ENCODE measurements at places on chromosomes 7 and 10. TPM values are rescaled to one million over a fixed set of nuclear protein-coding genes. Genes with fewer than 3 reads are reported as not detected.
A peak's percentile ranks its signal among the peaks of the same experiment; 100 is the strongest.

The TWIST1 gene
- total RNA-seq: 33.2 TPM

GRCh38 chr10:50988792-50989191 lies 85.5 kb upstream of the PRKG1 start:
- DNase-seq: peak; percentile 80

- no peak for DNase-seq
Measured at GRCh38 chr7:150363370-150363769, 5.3 kb upstream of the REPIN1 start.

- no peak for DNase-seq
Measured at GRCh38 chr7:158239290-158239981, 348.2 kb downstream of the PTPRN2 start.

The PLPP4 gene
- total RNA-seq: not detected

The GIMAP4 gene
- total RNA-seq: 1.3 TPM

The TEX36 gene
- 2.1 TPM for total RNA-seq

DNA sequence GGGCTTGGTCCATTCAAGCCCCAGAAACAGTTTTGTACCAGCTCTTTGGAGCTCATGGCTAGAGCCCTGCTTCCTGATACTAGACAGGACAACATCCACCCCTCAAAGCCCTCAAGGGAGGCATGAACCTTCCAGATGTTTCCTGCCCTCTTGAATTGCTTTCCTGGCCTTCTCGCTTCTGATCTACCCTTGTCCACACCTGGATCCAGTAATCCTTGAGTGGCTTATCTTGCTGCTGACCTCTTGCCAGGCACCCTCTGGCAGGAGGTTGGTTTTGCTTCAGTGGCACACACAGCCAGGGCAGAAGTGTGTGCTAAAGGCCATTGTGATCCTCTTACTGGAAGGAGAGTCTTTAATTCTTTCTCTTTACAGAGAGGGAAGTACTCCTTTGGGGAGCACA lies 495.8 kb downstream of the PLXNA4 start:
- DNase-seq: no peak

The PAX4 gene
- not detected for total RNA-seq

The SPDYE1 gene
- not detected for total RNA-seq

- DNase-seq: no peak
Measured at GRCh38 chr10:3606309-3606708, 178.7 kb downstream of the KLF6 start.

DNA sequence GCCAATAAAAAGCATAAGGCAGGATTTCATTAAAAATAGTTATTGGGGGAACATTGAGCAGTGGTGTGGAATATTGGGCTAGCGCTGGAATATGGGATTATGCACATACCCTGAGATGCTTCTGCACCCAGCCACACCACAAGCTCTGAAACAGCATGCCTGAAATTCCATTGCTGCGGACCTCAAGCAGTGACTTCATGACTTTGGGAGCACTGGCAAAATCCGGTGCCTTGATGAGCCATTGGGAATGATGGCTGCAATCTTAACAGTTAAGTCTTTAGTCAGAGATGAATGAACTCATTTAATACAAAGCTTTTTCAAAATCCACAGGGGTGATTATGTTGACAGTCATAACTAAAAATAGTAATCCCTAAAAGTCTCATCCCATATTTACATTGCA lies 274.7 kb upstream of the MTPN start:
- no peak for DNase-seq

GRCh38 chr10:114026189-114027040 lies 17.3 kb upstream of the ADRB1 start:
- peak; percentile 47 for DNase-seq

GRCh38 chr7:81073931-81074251 lies 155.0 kb upstream of the SEMA3C start:
- no peak for DNase-seq

The SFTPA1 gene
- not detected for total RNA-seq

The SLC13A1 gene
- not detected for total RNA-seq

The ODAD2 gene
- 0.18 TPM for total RNA-seq

The FEZF1 gene
- total RNA-seq: not detected

The FOXI2 gene
- not detected for total RNA-seq

GRCh38 chr10:73232887-73233286 lies 14.2 kb downstream of the DNAJC9 start:
- DNase-seq: no peak

GRCh38 chr10:4006051-4006450 lies 221.0 kb upstream of the KLF6 start:
- DNase-seq: no peak

GRCh38 chr7:77802557-77803405 lies 4.2 kb downstream of the PHTF2 start:
- DNase-seq: no peak

GRCh38 chr7:47221826-47222225 lies 360.1 kb downstream of the TNS3 start:
- DNase-seq: peak; percentile 15

The PTPN20 gene
- 0.27 TPM for total RNA-seq

The UPK3BL2 gene
- total RNA-seq: not detected

DNA sequence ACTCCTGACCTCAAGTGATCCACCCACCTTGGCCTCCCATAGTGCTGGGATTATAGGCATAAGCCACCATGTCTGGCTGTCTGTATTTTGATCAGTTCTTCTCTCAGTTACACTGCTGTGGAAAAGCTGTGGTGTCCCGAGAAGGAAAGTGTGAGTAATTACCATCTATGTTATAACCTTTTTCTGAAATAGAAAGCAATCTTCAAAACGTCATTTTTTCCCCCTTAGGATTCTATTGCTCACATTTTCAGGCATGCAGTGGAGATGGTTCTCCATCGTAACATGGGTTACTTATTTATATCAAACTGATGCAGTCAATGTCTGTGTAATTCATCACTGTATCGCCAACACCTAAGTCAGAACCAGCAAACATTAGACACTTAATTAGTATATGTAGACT lies 103.5 kb upstream of the FAM3C start:
- DNase-seq: no peak

DNA sequence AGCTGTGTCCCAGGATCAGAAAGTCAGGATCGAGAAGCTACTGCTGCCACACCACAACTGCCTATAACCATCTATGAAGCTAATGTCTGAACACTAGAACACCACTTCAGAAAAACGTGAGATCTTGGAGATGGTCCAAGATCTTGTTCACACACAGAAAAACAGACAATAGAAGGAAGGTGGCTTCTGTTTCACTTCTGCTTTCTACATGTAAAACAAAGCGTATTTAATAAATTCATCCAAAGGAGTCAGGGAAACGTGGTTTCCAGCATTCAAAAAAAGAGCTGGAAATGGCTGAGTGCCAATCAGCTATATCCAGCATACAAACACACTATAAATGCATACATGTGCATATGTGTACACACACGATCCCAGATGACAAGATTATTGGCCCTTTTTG lies 70.2 kb upstream of the CCDC71L start:
- no peak for DNase-seq

GRCh38 chr7:28200598-28200997 lies 20.0 kb upstream of the JAZF1 start:
- DNase-seq: no peak

- DNase-seq: no peak
Measured at GRCh38 chr7:99116144-99116543, 27.8 kb downstream of the SMURF1 start.

The NUTM2B gene
- 0.09 TPM for total RNA-seq

- peak; percentile 95 for DNase-seq
Measured at GRCh38 chr7:138460176-138460648, at the start of gene TRIM24. Gene TRIM24 (plus strand): TSS chr7:138460259. CDS start chr7:138460549, 290 bp downstream.

The MYH16 gene
- not detected for total RNA-seq

DNA sequence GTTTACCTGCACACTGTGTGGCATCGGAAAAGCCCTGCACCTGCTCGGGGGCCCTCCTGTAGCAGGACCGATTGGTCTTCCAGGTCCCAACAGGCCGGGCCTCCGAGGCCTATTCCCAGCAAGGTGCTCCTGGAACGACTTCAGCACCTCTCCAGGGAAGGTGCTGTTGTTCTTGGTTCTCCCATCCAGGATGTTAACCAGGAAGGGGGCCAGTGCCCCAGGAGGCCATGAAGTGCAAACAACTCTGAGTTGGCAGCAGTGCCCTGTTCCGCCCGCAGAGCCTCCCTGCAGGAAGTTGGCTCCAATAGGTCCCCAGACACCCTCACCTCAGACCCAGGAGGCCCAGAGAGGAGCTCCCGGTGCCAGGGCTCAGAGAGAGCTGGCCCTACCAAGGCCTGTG lies 64.0 kb upstream of the DUSP5 start:
- DNase-seq: no peak

The HHEX gene
- total RNA-seq: 0.49 TPM

The PTPRZ1 gene
- 0.72 TPM for total RNA-seq

DNA sequence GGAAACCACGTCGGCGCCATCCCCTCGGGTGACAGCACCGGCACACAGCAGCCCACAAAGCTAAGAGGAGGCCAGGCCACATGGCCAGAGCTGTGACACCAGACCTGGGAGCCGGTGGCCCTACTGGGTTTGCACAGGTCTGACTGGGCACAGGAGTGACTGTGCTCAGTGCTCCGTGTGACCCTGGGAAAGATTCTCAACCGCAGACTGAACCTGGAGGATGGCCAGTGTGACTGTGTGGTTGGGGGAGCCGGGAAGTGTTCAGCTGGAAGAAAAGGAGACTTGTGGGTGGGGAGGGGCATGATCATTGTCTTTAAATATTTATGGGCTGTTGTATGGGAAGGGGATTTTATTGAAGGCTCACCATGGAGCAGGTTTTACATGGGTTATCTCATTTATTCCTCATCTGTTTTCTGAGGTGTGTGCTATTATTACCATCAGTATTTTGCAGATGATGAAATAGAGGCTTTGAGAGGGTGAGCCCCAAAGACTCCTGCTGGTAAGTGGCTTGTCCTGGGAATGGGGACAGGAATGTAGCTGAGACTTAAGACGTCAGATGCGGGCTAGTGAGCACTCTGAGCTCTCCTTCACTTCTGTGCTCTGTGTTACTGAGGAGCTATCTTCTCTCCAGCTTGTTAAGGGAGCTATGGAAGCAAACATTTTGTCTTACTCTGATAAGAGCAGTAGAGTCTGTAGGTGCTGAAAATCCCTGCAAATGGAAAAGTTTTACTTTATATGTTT lies 127.5 kb downstream of the TMEM178B start:
- no peak for DNase-seq

DNA sequence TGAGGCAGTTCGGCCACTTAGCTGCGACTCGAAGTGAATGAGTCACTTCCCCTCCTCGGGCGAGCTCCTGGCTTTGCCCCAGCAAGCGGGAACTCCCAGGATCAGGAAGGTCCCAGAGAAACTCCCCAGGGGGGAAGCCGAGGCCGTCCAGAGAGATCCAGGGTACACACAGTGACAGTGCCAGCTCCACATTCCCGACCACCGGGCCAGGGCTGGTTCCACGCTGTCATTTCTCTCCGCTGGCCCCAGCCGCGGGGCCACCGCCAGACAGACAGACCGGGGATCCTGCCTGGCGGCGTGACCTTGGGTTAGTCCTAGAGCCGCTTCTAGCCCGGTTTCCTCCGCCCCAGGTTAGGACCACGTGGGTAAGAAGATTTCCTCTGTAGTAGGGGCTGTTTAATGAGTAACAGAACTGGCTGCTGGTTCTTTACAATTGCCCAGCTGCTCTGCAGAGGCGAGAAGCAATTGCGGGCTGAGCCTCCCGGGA lies 463 bp upstream of the UPP1 start:
- peak; percentile 94 for DNase-seq

GRCh38 chr7:47360301-47360900 lies 221.5 kb downstream of the TNS3 start:
- DNase-seq: no peak

DNA sequence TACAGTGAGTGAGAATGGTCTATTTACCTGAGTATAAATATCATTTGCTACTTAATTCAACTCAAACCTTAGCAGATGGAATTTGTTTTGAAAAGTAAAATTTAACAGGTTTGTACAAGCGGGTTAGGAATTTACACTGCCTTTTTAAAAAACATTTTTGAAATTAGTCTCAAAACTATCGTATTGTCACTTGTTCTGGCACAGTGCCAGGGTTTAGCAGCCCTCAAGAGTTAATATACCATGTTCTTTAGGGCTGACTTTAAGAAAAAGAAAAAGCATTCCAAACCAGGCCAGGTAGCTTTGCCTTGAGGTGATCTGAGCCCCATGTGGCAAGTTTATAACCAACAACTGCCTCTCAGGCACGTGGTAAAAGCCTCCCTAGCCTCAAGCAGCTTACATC lies 17.8 kb downstream of the CCNJ start:
- DNase-seq: no peak

GRCh38 chr10:62643606-62644587 lies 160.6 kb upstream of the ADO start:
- DNase-seq: no peak
